ENCODE measurements at places on chromosomes 16 and 17.

GRCh38 chr16:31713071-31713944 lies 160.3 kb upstream of the ZNF267 start:
- DNase-seq, result peak; percentile 95

DNA sequence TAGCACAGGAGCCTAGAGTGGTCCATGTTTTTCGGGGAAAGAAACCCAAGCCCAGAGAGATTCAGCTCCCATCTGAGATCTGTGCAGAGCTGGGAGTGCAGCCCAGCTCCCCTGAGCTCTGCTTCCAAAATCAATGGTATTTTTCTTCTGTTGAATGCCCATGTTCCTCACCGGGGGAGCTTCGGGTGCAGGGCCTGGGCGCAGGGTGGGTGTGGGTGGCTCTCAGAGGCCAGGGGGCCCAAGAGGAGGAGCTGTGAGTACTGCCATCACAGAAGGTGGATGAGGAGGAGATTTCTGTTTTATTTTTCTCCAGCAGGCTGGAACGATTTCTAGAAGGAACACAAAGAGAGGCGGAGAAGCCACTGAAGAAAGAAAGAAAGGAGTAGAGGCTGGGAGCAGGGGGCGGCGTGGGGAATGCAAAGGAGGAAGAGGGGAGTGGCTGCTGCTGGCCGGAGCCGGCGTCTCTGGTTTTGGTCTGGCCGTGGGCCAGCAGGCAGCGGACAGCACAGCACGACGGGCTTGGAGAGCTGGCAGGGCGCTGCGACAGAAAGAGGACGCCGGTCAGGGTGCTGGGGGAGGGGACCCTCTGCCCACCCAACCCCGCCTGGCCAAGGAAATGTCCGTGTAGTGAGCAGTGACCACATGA lies 76.2 kb upstream of the KSR1 start:
- no peak for DNase-seq

- no peak for DNase-seq
These were observed 2.5 kb upstream of the HP start for GRCh38 chr16:72051818-72052217.

- DNase-seq, result no peak
These were observed 19.3 kb downstream of the MMD start for GRCh38 chr17:55402374-55402773.

DNA sequence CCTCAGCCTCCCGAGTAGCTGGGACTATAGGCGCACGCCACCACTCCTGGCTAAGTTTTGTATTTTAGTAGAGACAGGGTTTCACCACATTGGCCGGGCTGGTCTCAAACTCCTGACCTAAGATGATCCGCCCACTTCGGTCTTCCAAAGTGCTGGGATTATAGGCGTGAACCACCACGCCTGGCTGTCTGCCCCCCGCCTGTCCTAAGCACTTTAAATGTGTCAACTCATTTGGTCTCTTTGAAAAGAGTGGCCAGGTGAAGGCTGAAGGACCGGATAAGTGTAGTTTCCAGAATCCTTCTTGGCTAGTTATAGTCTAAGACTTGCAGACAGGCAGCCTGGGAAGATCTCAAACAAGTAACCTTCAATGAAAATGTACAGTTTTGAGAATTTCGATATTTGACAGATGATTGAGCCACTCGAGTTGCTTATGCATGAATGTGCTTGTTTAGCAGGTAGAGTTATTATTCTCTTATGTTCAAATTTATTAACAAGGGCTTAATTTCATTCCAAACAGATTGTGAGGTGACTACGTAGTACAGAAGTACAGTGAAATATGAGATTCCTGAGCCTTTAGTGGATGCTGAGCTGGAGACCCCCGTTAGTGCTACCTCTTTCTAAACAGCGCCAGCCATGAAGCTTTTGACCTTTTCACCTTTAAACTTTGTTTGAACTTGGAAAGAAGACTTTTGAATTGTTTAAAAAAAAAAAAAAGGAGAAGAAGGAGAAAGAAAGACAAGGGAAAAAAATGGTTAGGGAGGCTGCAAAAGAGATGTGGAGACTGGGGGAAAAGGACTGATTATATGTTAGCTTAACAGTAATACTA lies 164.4 kb upstream of the TBX2 start:
- no peak for DNase-seq

All from activated CD8-positive, alpha-beta memory T cell treated with anti-CD3 and anti-CD28 coated beads for 24 hours (primary cell).